Cerebellum (tissue), 4 donors: ENCODE measurements at places on chromosomes 7 and 10. TPM values are rescaled to one million over a fixed set of nuclear protein-coding genes. Genes with fewer than 3 reads are reported as not detected.

DNA sequence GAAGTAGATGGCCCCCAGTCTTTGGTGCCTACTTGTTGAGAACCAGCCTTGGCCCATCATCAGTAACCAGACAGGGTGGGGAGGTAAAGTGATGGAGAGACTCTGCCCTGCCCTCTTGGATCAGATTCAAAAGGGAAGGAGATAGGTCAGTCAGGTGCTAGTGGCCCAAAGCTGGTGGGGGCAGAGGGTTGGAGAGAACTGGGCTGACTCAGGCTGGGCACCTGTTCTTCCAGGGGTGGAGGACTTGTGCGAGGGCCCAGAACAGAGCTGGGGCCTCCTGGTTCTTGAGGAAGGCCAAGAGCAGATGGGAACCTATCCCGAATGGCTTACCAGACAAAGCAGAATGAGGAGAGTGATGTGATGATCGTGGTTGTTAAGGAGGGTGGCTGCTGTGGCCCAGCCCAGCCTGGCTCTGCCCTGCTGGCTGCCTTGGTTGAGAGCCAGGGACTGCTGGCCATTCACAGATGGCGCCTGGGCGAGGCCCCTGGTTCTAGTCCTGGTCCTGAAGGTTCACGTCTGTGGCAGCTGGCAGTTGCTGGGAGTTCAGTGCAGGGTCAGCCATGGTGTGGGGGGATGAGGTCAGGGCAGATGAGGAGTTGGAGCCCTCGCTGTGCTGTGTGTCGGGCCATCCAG, 36.6 kb downstream of the PALD1 start:
- DNase-seq = no peak

GRCh38 chr10:107623292-107623691, 458.8 kb upstream of the SORCS1 start:
- no peak for DNase-seq

DNA sequence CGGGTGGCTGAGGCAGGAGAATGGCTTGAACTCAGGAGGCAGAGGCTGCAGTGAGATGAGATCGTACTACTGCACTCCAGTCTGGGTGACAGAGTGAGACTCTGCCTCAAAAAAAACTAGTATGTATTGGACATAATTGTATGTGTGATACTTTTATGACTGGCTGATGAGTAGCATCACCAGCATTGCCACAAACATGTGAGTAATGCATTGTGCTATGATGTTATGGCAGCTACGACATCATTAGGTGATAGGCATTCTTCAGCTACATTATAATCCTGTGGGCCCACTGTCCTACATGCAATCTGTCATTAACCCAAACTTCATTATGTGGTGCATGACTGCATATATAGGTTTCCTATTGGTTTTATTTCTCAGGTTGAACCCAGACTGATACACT, 352.4 kb downstream of the GALNT17 start:
- DNase-seq = no peak

- DNase-seq = no peak
Measured at GRCh38 chr7:98284335-98285036, 3.0 kb downstream of the BRI3 start.

DNA sequence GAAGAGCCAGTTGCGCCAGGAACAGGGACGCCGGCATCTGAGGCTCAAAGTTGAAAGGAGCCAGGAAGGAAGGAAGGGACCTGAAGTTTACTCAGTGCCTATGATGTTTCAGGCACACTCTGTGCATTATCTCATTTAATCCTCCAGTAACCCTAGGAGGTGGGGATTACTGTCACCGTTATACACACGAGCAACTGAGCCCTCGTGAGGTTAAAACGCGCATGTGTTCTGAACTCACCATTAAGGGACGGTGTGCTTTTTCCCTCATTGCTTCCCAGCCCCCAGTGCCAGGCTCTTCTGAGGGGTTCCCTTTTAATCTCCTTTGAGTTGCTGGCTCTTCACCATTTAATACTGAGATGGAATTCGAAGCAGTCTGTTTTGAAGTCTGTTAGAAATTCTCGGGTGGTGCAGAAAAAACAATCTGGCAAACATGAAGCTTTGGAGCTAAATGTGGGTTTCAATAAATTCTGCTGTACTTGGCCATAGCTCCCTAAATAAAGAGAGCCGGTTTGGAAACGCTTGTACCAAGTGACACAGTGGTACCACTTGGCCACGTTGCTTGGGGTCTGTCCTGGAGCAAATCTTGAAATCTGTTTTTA, 102.2 kb downstream of the TAX1BP1 start:
- no peak for DNase-seq

GRCh38 chr7:77684030-77684429, 12.2 kb upstream of the RSBN1L start:
- peak; percentile 28 for DNase-seq

DNA sequence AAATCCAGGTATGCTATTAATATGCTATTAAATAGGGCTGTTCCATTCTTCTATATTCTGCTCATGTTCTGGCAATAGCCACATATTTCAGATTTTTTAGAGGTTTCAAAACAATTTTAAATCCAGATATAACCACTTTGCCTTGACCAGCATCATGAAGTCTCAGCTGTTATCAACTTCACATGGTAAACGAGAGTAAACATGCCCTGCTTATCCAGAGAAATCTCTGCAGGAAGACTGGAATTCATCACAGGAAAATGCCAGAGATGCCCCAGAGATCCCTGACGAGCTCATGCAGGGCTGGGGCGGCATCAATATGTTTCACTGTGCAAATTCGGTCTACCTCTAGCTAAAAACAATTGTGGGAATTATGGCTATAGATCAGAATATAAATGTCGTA, 126.5 kb downstream of the FANK1 start:
- DNase-seq = no peak

- DNase-seq = no peak
Measured at GRCh38 chr7:1323178-1324027, 90.7 kb downstream of the UNCX start.

DNA sequence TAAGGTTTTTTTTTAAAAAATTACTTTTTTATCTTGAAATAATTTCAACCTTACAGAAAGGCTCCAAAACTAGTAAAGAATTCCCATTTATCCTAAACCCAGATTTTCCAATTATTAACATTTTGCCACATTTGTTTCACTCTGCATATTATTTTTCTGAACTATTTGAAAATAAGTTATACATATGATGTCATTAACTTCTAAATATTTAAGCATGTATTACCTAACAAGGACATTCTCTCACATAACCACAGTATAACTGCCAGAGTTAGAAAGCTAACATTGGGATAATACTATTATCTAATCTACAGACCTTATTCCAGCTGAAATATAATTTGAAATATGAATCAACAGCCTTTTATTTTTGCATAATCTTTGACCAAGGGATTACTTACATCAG, 65.8 kb downstream of the SLC18A2 start:
- no peak for DNase-seq

GRCh38 chr10:33099748-33100147, 141.7 kb upstream of the ITGB1 start:
- DNase-seq = no peak

GRCh38 chr7:120794106-120794729, 63.7 kb downstream of the TSPAN12 start:
- DNase-seq = no peak

- no peak for DNase-seq
Measured at GRCh38 chr10:113600569-113600968, 47.7 kb downstream of the HABP2 start.

GRCh38 chr10:20976891-20977290, 79.8 kb upstream of the NEBL start:
- no peak for DNase-seq

DNA sequence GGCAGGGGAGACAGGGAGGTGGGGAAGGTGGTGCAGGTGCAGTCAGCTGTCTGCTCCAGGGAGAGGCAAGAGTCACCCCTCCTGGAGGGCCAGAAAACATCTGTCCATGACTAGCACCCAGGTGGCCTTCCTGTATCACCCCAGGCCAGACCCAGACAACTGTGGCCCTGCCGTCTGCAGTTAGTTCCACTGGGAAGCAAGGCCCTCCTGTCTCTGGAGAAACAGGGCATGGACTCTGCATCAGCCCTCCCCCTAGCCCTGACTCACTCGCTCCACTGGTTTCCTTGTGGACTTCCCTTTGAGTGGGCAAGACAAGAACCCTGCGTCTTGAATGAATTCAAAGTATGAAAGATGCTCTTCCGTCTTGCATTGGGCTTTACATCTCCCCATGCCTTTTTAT, 12.6 kb downstream of the TBATA start:
- DNase-seq = no peak

- no peak for DNase-seq
Measured at GRCh38 chr10:14971867-14972448, 12.8 kb downstream of the MEIG1 start.

GRCh38 chr10:74912682-74913081, 86.3 kb downstream of the KAT6B start:
- no peak for DNase-seq

DNA sequence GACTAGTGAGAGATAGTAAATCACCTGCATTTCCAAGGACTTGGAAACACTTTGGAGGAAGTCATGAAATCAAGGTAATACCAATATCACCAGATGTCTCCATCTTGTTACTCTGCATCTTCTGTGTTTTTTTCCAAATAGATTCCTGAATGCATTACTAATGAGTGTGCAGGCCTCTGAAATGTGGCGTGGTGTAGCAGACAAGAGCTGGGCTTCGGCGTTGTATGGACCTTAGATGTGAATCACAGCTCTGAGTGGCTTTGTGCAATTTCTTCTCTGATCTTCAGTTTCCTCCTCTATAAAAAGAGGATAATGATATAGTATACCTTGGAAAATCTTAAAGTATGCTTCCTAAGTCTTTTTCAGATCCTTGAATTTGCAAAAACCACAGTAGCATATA, 9.6 kb upstream of the MYPN start:
- no peak for DNase-seq

GRCh38 chr7:18900803-18901202, 216.6 kb downstream of the TWIST1 start:
- DNase-seq = no peak

DNA sequence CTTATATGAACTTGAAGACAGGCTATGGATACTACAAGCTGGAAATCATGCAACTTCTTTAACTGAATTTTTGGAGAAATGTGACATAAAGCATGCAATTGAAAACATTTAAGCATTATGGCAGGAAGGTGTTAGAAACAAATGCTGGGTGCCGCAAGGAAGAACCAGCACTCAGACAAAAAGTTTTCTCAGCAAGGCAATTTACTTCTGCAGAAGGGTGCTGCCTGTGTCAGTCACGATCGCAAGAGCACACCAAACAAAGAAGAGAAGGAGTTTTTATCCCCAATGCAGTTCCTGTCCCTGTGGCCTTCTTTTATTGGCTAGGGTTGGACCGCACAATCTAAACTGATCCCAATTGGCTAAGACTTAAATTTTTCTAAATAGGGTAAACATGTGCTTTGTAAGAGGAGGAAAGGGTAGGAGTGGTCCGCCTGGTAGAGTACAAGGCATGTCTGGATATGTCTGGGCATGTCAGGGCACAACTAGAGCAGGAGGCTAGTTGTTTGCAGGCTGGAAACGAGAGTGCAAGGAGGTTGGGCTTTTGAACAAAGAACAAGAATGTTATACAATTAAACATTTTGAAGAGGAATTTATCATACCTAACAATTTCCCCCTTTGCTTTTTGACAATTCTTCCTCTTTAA, 109.6 kb upstream of the FAM3C start:
- DNase-seq = no peak

- DNase-seq = no peak
Measured at GRCh38 chr7:143492043-143492471, 14.4 kb downstream of the TAS2R41 start.

DNA sequence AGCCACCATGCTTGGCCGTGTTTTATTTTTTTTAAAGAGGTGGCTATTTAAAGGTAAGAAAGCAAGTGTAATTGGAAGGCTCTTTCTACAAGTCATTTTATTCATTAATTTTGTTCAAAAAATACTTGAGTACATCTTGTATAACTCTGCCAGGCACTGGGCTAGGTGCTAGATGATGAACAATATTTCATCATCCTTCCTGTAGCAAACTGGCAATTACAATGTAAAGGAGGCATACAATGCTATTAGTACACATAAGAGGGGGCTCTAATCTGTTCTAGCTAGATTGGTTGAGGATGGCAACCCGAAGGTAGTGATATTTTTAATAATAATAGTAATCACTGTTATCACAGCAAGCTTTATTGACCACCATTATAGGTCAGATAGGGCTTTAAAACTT, 215.5 kb upstream of the KLF14 start:
- no peak for DNase-seq

GRCh38 chr7:141128506-141128905, 54.6 kb downstream of the TMEM178B start:
- no peak for DNase-seq

- DNase-seq = no peak
Measured at GRCh38 chr10:75029857-75030256, 81.6 kb upstream of the SAMD8 start.

DNA sequence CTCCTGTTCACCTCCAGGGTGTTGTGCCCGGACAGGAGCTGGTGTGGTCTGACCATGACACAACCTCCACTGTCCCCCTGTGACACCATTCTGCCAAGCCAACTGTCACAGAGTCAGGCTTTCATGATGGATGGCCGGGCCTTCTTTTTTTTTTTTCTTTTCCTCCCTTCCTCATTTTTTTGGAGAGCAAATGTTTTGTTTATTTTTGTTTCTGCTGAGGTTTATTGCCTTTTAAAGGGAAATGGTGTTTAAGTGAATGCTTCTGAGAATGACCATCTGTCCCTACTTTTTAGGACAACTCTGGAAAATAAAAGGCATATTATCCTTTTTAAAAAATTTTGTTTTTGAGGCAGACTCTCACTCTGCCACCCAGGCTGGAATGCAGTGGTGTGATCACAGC, 115.1 kb upstream of the NPS start:
- DNase-seq = no peak

DNA sequence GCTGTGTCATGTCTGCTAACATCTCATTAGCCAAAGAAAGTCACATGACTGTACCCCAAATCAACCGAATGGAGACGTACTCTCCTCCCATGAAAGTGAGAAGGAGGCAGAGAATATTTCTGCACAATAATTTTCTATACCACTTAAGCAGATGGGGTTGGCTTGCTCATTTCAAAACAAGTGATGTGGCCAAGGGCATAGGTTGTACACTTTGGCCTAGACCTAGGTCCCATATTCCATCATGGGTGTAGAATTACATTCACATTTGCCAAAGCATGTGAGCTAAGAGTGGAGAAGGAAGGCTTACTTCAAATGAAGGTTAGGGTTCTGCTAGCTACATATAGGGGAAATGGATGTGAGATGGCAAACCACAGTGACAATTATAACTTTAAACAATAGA, 83.0 kb downstream of the ZNF365 start:
- DNase-seq = no peak

The SLC29A4 gene
- 22.6 TPM for total RNA-seq

The SRRM3 gene
- total RNA-seq = 16.3 TPM

The NPY gene
- 10.5 TPM for total RNA-seq

The MMD2 gene
- total RNA-seq = 5.2 TPM

The LIPK gene
- not detected for total RNA-seq

The ABCC2 gene
- 0.73 TPM for total RNA-seq

The VSTM2A gene
- 78.1 TPM for total RNA-seq
